ENCODE measurements at places on chromosomes 3 and 15. TPM values are rescaled to one million over a fixed set of nuclear protein-coding genes. Genes with fewer than 3 reads are reported as not detected.

GRCh38 chr3:32216172-32216783, 22.2 kb upstream of the CMTM8 start:
- DNase-seq: no peak

DNA sequence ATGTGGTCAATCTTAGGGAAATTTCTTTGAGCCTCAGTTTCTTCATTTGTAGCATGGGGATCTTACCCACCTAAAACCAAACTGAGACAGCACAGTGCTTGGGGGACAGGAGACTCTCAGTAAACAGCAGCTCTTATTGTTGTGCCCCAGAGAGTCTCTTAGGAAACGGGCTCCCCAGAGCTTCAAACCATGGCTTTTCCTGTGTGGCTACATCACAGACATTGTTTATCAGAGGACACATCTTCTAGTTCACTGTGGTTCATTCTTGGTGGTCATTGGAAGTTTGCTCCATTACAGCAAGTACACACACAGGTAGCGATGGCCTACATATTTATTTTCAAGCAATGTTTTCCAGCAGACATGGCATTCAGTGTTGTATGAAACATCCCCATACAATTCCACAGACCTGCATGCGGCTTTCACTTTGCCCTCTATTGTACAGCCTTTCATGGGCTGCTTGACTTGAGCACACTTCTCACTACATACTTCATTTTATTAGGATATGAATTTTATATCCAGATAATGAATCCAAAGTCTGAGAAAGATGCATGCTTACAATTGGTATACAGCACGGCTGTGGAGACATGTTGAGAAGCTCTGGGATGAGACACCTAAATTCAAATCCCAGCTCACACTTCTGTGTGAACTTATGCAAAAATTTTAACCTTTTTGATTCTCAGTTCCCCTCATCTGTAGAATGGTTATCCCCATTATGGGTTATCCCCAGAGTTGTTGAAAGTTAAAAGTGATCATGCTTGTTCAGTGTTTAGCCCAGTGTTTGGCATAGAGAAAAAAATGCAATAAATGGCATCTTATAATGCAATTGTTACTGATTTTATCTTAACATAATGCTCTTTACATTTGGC, 84.8 kb upstream of the ICE2 start:
- no peak for DNase-seq

The HTR3E gene
- not detected for total RNA-seq

The CACNA1D gene
- 3.9 TPM for total RNA-seq

DNA sequence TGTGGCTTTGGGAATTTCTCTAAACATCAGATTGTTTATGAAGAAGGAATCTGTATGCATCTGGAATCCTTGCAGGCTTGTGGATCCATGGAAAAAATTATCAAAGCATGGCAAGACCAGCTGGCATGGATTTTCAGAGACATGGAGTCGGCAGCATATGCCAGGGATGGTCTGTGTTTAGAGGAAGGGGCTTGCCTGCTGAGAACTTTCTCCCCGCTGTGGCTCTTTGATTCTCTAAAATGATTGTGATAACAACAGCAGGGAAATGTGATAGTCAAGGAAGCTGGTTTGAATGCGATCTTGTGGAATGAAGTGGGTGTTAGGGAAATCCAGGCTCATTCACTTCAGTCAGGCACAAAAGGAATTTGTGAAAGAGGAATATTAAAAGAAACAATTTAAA, 245.7 kb upstream of the THRB start:
- no peak for DNase-seq

The CPNE9 gene
- total RNA-seq: 0.62 TPM

- no peak for DNase-seq
Observed at GRCh38 chr15:68730471-68730919, 90.2 kb downstream of the ANP32A start.

DNA sequence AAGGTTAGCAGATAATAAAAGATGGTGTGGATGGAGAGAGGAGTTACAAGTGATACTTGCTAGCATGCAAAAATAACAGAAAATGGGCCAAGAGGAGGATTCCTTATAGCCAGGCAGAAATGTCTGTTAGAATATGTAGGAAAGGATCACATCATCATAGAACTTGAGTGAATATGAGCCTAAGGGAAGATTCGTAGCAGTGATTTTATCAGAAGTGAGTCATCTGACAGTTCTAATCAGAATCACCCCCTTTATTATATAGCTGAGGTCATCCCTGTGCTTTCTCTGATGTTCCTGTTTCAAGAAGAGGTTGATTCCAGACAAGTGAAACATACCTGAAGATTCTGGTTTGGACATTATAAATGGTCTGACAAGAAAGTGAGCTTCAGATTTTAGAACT, 22.9 kb downstream of the EXOG start:
- DNase-seq: no peak

- no peak for DNase-seq
Observed at GRCh38 chr3:39050029-39050428, 1.7 kb downstream of the SCN11A start.

DNA sequence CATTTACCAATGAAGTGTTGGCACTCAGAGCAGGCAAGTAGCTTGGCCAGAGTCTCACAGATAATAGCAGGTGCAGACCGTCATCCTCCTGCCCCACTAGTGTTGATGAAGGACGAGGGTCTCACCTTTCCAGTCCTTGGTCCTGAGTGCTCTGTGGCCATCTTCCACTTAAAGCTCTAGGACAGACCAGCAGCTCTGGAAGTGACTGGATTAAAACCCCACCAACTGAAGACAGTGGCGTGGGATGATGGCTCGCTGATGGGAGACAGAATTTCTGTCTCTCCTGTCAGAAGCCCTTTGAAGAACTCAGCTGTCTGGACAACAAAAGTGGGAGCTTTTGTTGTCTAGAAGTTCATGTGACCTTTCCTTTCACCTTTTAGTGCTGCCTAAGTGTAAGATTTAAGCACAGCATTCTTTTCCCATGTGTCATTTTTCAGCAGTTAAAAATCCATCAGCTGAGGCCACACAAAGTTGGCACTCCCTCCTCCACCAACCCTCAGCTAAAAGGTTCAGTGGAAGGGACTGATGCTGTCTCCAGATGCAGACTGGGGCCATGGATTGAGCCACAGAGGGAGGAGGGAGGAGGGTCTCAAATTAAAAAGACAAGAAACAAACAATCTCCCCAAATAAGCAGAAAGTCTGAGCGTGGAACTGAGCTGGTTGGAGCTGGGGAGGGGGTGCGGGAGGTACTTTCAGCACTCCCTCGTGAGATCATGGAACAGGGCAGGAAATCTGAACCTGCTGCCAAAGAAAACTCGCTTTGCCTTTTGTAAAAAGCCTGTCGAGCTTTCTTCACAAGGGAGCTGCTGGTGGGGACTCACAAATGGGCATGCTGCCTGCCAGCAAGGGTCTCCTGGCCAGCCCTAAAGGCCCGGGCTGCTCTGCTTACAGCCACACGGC, 148.5 kb upstream of the CTDSPL start:
- peak; percentile 54 for DNase-seq

DNA sequence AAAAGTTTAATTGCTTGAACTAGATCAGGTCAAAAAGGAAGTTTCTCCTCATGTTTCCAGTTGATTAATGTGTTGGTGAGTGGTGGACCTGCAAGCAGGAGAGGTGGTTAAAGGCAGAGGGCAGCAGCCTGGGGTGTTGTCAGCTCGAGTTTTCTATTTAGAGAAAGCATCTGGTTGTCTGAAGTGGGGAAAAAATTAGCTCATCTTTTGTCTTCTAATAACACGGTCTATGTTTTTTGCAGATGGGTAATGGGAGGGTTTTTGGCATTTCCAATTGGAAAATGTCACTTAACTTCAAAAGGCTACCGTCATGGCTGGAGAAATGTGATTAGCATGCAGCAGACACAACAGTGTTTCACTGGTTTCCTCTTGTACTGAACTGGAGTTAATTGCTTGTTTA, 122.6 kb downstream of the ITPR1 start:
- DNase-seq: no peak

The WDR76 gene
- total RNA-seq: 3.4 TPM

DNA sequence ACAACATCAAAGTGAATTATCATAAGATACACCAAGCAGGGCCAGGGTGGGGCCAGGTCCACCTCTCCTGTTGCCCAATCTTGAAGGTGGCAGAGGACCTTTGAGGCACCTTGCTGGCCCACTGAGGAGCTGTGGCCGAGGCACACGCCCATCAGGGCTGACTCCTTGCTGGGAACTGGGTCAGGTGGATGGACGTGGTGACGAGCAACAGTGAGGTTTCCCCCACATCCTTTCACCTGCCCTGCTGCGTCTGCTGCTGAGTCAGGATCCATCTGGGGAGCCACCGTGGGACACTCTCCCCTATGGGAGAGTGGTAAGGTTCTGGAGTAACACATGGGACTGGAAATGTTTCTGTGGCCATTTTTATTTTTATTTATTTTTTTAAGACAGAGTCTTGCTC, 17.3 kb upstream of the FURIN start:
- no peak for DNase-seq

DNA sequence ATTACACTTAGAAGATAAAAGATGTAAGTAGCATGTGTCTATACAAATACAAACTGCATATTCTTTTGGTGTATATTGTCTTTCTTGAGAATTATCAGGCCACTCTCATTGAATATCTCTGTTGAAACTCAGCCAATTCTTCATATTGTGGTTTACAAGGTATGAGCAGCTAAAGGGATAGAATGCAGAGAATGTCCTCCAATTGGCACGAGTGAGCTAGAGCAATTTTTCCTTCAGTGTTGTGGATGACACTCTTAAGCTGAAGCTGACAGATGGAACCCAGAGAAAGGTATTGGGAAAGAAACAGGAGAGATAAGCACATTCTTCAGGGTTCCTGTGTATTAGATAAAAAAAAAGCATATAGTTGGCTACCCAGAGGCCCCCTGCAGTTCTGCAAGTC, 453.1 kb downstream of the EPHA3 start:
- no peak for DNase-seq

GRCh38 chr3:14403619-14404155, 1.3 kb downstream of the SLC6A6 start:
- no peak for DNase-seq

The C3orf52 gene
- total RNA-seq: 90.0 TPM

The IQGAP1 gene
- 202 TPM for total RNA-seq

DNA sequence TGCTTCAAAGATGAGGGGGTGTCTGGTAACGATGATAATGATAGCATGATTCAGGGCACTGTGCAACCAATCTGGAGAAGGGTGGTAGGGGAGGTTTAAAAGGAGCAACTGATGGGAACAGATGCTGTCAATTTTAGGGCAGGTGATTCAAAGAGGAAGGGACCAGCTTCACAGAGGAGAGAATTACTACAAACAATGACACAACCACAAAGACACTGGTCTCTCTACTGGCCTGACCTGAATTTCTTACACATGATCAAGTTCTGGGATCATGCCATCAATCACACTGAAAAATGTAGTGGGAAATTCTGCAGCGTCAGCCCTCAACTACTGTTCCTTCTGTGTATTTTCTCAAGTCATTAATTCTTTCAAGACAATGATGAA, 2.6 kb upstream of the CDV3 start:
- no peak for DNase-seq

- no peak for DNase-seq
Observed at GRCh38 chr3:59774000-59774399, 724.2 kb upstream of the CFAP20DC start.

- no peak for DNase-seq
Observed at GRCh38 chr3:127629467-127630403, 750 bp downstream of the PODXL2 start.

DNA sequence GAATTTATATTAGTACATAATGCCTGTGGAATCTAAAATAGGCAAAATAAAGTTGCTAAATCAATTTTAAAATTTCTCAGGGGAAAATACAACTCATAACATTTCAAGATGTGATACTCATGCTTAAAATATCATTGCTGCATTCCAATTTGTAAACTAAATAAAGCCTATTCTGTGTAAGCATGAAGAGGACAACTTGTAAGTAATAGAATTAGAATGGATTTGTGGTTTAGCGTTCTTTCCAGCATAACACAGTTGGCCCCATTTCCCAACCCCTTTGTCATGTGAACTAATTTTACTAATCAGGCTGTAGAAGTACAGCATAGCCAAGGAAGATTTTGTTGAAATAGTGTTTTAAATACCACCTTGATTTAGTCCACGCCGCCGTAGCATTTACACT, 437.2 kb downstream of the SI start:
- DNase-seq: no peak

GRCh38 chr3:150544041-150544440, 2.3 kb downstream of the SERP1 start:
- no peak for DNase-seq

GRCh38 chr15:31830591-31830990, 199.7 kb upstream of the CHRNA7 start:
- DNase-seq: no peak

DNA sequence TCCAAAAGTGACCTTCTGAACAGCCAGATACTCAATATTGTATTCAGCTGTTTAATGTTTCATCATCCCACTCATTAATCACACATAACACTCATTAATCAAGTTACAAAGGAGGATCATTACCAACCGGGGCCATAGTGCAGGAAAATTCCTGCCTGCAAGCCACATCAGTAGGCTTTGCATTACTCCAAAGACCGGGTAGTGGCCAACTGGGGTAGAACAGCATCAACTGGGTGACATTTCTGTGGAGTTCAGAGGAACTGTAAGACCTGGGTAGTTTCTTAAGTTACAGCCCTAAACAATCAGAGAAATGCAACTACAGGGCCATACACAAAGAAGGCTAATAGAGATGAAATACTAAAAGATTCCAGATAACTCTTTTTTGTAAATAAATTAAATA, 253.1 kb downstream of the WDR72 start:
- DNase-seq: no peak

The ISL2 gene
- total RNA-seq: not detected

The SLC12A8 gene
- total RNA-seq: 3.4 TPM

The ADIPOQ gene
- total RNA-seq: 1.1 TPM

The ECT2 gene
- 11.6 TPM for total RNA-seq

Measured in lower leg skin (tissue), 4 donors.